K562 (cell line): ENCODE measurements at places on chromosomes 12 and 14. TPM values are rescaled to one million over a fixed set of nuclear protein-coding genes. Genes with fewer than 3 reads are reported as not detected.

DNA sequence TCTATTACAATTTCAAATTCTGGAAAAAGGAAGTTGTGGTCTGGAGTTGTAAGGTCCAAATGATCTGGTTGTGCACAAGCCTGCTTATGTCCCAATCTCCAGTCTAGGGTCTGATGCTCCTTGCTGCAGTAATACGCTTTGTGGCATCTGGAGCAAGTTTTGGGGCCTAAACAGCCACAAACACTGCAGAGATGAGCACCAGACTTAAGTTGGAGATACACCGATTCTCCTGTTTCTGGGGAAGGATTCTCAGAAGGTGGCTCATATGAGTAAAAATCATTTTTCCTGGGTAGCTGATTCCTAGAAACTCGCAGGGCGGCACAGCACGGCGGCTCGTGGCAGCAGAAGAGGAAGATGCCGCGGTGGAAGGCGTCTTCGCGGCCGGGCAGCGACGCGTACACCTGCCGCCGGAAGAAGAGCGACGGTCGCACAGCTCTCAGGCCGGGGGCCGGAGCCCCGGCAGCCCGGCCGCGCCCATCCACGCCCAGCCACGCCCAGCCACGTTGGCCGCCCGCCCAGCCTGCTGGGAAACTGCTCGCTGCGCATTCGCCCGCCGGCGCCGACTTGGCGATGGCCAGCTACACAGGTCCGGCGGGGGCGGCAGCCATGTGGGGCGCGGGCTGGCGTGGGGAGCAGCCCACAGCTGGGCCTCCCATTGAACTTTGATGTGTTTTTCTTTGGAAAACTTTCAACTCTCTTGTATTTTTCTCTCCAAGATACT is 129.0 kb downstream of the ASCL4 start:
- H3K27ac ChIP-seq, result peak overlapping the region; percentile 65
- H3K27me3 ChIP-seq, result peaks cover 8% of the 10 kb centered on the region
- H3K4me1 ChIP-seq, result peaks cover 13% of the 10 kb centered on the region; the same call in 2 of the 3 replicates
- DNase-seq, result peak; percentile 92
- no peaks in the 10 kb centered on the region for H3K36me3 ChIP-seq

- no peaks in the 10 kb centered on the region; the same call in 2 of the 3 replicates for H3K27me3 ChIP-seq
- no peak overlapping the region for H3K27ac ChIP-seq
- no peaks in the 10 kb centered on the region for H3K36me3 ChIP-seq
Observed at GRCh38 chr14:75521415-75522199, 662 bp upstream of the BATF start.

GRCh38 chr12:19105463-19105862 is 24.1 kb upstream of the PLEKHA5 start:
- no peak overlapping the region for H3K4me3 ChIP-seq
- H3K27me3 ChIP-seq, result no peaks in the 10 kb centered on the region
- H3K27ac ChIP-seq, result no peak overlapping the region

DNA sequence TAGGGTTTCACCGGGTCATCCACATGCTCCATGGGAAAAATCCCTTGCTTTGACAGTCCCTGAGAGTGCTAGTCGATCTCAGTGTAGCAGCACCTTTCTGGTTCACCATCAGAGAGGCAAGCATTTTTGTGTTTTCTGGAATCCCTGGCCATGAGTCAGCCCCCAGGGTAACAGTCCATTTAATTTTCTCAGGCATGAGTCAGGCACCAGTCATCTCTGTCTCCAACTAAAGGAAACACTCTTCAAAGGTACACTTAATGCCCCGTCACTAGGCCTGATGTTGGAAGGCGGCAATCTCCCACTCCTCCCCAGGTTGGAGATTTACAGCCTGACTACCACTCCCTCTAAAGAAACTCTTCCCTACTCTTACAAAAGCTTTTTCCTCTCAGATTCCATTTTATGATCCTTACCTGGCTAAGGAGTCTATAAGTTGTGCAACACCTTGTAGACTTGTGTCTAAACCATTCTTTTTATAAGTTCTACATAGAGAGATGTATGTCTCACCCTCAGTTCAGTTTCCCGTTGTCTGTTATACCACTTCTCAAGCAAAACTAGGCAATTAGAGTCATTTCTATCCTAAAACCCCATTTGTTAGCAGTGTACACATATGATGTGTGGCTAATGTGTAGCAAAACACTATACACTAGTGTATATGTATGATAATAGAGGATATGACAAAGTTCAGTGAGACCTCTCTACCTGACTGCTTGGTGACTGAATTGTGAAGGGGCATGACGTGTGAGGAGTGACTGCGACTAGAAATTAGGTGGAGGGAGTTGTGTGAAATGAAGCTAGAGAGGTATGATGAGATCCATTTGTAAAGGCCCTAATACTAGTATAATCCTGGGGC is 24.6 kb downstream of the TMEM19 start:
- no peak overlapping the region for H3K27ac ChIP-seq
- H3K4me3 ChIP-seq, result no peak overlapping the region
- H3K4me1 ChIP-seq, result no peaks in the 10 kb centered on the region
- no peaks in the 10 kb centered on the region for H3K27me3 ChIP-seq
- no peaks in the 10 kb centered on the region for H3K36me3 ChIP-seq

DNA sequence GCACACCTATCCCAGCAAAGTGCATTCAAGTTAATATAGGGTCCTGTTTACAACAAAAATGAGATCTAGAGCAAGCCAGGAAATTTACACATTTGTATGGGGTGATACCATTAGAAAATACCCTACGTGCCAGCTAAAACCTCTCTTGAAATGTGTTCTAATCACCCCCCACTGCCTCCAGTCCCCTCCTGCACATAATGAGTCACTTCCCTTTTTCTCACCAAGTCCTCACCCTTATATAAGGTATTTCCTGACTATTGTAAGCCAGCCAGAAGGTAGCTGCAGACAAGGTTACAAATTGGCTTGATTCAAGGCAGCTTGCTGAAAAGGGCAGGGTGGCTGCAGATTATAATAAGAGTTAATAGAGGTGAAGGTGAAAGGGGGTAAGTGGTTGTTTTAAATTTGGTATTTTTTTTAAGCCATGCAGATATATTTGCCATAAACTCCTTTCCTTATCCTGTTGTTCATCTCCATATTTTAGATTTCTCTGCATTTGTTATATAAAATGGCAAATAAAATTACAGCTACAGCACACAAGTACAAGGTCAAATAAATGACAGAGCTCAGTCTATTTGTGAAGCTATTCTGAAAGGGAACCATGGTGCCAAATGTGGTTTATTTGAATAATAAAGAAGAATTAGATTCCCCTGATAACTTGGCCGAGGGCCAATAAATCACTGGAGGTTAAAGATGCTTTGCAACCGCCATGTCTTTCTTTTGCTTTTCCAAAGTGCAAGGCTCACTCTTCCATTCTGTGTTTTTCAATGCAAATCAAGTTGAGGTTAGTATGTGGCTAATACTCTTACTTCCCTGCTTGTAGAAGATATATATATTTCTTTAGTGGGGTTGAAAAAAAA is 385.9 kb downstream of the EGLN3 start:
- no peak overlapping the region for H3K4me3 ChIP-seq
- H3K36me3 ChIP-seq, result no peaks in the 10 kb centered on the region
- DNase-seq, result peak; percentile 22
- H3K27ac ChIP-seq, result no peak overlapping the region
- no peaks in the 10 kb centered on the region for H3K27me3 ChIP-seq

DNA sequence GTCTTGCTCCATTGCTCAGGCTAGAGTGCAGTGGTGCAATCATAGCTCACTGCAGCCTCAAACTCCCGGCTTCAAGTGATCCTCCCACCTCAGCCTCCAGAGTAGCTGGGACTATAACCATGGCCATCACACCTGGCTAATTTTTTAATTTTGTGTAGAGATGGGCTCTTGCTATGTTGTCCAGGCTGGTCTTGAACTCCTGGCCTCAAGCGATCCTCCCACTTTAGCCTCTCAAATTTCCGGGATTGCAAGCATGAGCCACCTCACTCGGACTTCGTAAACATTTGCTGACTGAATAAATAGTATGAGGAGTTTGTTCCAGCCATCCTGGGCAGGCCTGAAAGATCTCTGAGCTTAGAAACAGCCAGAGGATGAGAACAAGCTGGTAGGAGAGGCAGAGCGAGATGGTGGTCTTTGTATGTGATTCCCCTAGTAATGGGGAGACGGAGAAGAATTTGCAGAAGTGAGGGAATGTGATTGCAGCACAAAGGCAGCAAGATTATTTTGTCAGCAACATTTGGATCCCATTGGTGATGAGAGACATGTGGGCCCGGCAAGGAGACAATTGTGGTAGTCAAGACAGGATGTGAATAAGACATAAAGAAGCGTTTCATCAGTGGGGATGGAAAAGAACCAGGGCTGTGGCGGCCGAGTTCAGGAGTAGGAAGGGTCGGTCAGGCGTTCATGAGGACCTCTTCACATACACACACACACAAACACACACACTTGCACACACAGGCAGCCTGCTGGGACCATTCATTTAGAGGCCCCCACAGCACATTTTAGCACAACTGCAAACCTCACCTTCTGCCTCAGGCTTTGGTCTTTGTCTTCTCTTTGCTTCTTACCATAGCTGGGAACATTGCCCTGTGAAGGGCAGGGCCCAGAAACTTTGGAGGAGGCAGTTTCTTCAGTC is 155.5 kb downstream of the ZFP36L1 start:
- H3K4me3 ChIP-seq, result no peak overlapping the region
- no peak for DNase-seq
- H3K4me1 ChIP-seq, result peaks cover 6% of the 10 kb centered on the region; the same call in 1 of the 3 replicates
- no peaks in the 10 kb centered on the region for H3K27me3 ChIP-seq
- H3K27ac ChIP-seq, result no peak overlapping the region

DNA sequence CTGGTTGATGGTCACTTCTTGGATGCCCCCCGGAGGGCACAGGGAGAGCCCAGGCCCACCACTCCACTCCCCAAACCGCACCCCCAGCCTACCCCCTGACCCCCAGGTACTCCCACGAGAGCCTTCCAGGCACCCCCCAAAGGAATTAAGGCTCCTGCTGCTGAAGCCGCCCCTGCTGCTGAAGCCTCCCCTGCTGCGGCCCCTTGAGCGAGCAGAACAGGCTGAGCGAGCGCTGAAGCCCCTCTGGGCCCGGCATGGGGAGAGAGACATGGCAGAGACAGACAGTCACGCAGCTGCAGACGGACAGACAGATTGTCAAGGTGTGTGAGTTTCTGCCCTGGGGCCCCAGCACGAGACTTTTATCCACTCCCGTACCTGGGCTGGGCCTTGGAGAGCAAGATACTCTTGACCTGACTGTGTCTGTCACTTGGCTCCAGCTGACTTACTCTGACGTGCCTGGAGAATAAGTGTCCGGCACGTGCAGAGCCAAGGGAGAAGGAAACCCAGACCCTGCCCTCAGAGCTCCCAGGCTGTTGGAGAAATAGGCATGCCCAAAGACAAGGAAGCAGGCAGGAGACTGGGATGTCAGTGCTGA is at the start of gene KRT78:
KRT78 (minus strand) TSS at position 334 of the 595 bp plus-strand sequence; CDS start at position 270, 64 bp downstream.
- no peak for DNase-seq
- no peaks in the 10 kb centered on the region for H3K36me3 ChIP-seq
- H3K27ac ChIP-seq, result no peak within 1 kb of the TSS
- H3K4me3 ChIP-seq, result no peak within 1 kb of the TSS
- no peaks in the 10 kb centered on the region for H3K4me1 ChIP-seq

- H3K27me3 ChIP-seq, result no peaks in the 10 kb centered on the region
- no peak for DNase-seq
- peaks cover 29% of the 10 kb centered on the region for H3K4me1 ChIP-seq
- H3K27ac ChIP-seq, result no peak overlapping the region
- no peaks in the 10 kb centered on the region for H3K36me3 ChIP-seq
- no peak overlapping the region for H3K4me3 ChIP-seq
Observed at GRCh38 chr14:68236582-68237458, 417.2 kb downstream of the RAD51B start.

DNA sequence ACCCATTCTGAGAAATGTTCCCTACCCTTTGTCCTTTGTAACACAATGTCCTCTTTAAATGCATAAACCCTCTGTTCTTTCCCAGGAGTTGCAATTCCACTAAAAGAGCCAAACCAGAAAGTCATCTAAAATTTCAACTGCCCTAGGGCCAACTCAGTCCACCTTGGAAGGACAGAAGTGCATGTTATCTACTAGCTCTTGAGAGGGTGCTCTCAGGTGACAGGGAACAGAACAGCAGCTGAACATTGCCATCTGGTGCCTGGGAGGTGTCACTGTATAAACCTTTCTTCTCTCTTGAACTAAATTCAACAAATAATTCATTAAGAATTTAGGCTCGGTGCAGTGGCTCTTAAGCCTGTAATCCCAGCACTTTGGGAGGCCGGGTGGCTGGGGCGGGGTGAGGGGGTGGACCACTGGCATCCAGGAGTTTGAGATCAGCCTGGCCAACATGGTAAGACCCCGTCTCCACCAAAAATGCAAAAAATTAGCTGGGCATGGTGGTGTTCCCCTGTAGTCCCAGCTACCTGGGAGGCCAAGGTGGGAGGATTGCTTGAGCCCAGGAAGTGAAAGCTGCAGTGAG is 10.3 kb upstream of the FERMT2 start:
- H3K4me3 ChIP-seq, result no peak overlapping the region
- H3K27ac ChIP-seq, result no peak overlapping the region
- H3K27me3 ChIP-seq, result no peaks in the 10 kb centered on the region
- H3K4me1 ChIP-seq, result no peaks in the 10 kb centered on the region
- no peaks in the 10 kb centered on the region for H3K36me3 ChIP-seq

HELB gene
- total RNA-seq, result 5.2 and 5.5 TPM in 2 replicates

FAM181A gene
- total RNA-seq, result not detected in 2 replicates

BMAL2 gene
- total RNA-seq, result 0.38 and 0.60 TPM in 2 replicates
